NCI-H2081 treated with DMSO at 0.1 percent for 48 hours (cell line): ENCODE measurements at places on chromosomes 7 and 10.

GRCh38 chr10:133364645-133365431, 7.0 kb upstream of the FUOM start:
- DNase-seq, result no peak

GRCh38 chr7:84509522-84509921, 314.9 kb upstream of the SEMA3A start:
- DNase-seq, result no peak

DNA sequence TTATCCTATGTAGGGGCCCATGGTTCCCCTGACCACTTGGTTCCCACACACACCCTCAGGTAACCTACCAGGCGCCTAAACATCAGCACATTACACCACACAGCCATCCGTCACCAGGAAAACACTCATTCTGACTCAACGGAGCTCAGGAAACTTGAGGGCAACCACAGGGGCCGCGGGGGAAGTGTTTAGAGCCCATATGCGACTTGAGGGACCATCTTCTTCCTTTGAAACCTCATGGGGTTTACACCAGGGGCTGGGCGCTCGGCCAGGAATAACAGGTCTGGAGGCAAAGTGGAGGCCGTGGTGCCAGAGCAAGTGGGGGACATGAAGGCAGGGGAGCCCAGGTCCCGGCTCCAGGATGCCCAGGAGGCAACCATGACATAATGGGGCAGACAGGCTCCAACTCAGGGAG, 1.5 kb downstream of the STX1A start:
- no peak for DNase-seq

- no peak for DNase-seq
Measured at GRCh38 chr7:42627626-42628025, 284.2 kb downstream of the C7orf25 start.

- DNase-seq, result no peak
Measured at GRCh38 chr10:24526085-24526649, 197.5 kb downstream of the ARHGAP21 start.

GRCh38 chr10:116121640-116122525, 151.1 kb downstream of the GFRA1 start:
- no peak for DNase-seq

- DNase-seq, result no peak
Measured at GRCh38 chr10:85946713-85947326, 419.8 kb downstream of the GRID1 start.

DNA sequence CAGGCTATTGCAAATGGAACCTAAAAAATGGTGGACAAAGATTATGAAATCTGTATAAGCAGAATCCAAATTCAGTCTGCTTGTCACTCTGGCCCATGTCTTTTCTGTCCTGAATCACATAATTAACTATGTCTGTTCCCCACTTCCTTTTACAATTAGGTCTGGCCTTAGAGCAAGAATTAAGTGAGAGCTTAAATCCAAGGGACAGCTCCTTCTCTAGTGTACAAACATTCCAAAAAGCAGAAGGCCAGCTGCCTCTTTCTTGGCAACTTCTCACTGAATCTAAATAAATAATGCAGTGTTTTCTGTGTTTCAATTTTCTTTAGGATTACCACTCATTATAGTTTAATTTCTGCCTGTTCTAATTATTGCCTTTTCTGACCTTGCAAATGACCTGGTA, 39.3 kb upstream of the NEBL start:
- no peak for DNase-seq

- DNase-seq, result no peak
Measured at GRCh38 chr7:138729444-138729843, 28.3 kb upstream of the SVOPL start.

DNA sequence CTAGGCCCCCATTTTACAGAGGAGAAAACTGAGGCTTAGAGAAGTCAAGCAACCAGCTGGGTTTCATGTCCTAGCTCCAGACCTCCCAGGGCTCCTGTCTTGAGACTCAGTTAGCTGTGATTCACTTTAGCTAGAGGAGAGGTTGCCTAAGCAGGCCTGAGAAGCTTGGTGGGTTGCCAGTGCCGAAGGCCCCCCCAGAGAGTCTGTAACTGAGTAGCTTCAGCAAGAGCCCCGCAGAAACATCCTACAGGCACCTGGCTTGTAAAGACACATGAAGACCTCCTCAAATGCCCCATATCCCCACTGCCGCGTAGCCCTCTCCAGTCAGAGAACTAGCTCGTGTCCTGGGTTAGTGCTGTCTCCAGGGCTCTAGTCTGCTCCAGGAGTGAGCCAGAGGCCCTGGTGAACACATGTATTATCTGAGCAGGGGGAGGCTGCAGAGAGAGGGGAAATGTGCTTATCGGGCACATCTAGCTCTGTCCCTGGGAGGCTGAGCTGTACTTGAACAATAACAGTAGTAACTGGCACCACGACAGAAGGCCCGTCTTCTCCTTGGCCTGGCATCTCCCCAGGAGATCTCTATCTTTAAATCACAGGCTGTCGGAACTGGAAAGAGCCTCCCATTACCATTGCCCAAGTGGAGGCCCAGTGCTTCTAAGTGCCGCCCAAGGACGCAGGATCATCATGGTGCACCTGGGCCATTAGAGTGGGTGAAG, 28.9 kb downstream of the UNC5B start:
- DNase-seq, result no peak

DNA sequence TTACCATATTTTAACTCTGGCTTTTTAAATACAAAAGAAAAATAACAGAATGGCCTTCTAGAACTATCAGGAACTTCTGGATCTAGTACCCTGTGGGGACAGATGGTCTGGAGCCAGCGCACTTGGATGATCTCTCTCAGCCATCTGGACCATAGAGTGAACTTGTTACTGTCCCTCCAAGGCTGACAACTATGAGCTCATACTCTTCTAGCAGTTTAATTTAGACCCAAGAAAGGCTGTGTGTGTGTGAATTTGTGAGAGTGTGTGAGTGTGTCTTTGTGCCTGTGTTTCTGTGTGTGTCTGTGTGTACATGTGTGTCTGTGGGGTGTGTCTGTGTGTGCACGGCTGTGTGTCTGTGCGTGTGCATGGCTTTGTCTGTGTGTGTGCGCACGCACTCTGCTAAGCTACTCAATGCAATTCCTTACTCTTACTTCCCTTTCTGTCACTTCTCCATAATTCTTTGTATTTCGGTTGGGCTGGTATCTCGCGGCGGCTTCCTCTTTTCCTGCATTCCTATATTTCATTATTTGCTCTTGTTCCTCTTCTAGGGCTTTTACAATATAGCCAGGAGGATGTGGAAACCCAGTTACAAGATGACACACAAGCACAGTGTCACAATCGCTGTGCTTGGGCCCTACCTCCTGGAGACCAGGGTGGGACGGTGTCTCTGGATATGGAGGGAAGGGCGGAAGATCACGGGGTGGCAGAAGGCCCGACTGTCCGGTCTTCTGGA, 51.9 kb downstream of the IKZF1 start:
- DNase-seq, result no peak

- DNase-seq, result no peak
Measured at GRCh38 chr10:130772676-130773075, 538.8 kb downstream of the TCERG1L start.

GRCh38 chr7:17601921-17602320, 303.5 kb downstream of the AHR start:
- DNase-seq, result no peak

DNA sequence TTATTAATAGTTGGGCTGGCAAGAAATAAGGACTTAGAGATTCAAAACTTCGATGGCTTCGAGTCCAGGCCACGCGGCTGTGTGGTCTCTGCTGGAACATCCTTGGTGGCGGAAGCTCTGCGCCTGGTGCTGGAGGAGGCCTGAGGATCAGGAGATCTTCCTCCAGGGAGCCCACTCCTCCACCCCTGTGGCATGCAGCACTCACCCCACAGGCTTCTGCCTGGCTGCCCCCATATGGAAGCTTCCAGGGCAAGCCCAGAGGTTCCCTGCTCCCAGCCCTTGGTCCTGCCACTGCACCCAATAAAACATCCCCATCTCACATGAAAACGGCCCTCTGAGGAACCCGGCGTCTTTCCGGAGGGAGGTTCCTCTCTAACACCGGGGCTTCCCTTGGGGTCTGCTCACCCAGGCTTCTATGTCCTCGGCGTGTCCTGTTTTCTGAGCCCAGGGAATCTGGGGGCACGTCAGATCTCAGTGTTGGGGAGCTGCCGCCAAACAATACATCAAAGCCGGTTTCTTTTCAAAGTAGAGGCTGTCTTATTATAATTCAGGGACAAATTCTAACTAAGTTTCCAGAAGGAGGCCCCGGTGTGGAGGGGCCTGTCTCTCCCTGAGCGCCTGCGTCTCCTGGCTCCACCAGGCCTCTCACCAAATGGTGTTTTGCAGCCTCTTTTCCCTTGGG, 32.4 kb downstream of the CALML3 start:
- no peak for DNase-seq

GRCh38 chr10:118459642-118460193, 117.6 kb upstream of the FAM204A start:
- peak; percentile 2 for DNase-seq

GRCh38 chr7:128154504-128154903, 86.6 kb upstream of the LEP start:
- DNase-seq, result no peak

DNA sequence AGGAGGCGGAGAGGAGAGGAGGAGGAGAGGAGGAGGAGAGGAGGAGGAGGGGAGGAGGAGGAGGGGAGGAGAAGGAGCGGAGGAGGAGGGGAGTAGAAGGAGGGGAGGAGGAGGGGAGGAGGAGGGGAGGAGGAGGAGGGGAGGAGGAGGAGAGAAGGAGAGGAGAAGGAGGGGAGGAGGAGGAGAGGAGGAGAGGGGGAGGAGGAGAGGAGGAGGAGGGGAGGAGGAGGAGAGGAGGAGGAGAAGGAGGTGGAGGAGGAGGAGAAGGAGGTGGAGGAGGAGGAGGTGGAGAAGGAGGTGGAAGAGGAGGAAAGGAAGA, 15.5 kb upstream of the CRCP start:
- DNase-seq, result no peak

- no peak for DNase-seq
Measured at GRCh38 chr10:132878091-132878729, 64.2 kb downstream of the CFAP46 start.

DNA sequence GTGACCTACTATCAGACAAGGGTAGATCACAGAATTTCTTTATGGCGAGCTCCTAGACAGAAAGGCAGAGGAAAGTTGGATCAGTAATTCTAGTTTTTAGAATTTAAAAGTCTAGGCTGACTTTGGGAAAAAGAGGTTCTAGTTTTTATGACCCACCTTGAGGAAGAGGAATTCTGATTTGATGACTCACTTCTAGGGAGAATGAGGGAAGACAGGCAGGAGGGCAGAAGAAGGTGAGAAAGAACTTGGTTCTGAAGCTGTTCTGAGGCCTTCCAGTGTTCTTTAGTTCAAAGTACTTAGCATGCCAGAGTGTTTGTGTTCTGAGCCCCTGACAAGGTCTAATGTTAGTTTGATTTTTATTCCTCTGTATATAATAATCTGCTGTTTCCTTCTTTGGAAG, 97.2 kb downstream of the PODXL start:
- DNase-seq, result no peak
